Eye (tissue), 1 donor: ENCODE measurements at places on chromosomes 11 and 22.

GRCh38 chr11:103398829-103399228 lies 289.6 kb downstream of the DYNC2H1 start:
- DNase-seq = no peak

GRCh38 chr11:88536616-88537265 lies 199.2 kb upstream of the CTSC start:
- no peak for DNase-seq

DNA sequence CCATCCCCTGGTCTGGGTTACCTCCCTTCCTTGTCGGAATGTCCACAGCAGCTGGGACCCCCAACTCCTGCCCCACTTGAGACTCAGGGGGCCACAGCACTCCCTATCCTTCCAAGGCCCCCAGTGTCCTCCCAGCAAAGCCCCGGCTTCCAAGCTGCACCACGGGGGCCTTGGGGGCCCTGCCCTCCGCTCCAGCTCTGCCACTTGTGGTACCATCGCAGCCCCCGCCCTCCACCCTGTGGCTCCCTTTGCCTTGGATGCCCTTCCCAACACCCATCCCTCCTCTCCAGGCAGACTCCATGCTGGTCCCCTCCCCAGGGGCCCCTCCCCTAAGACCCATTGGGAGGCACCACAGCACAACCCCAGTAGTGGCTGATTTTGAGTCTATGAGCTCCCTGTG lies 17.3 kb downstream of the TMEM258 start:
- no peak for DNase-seq

DNA sequence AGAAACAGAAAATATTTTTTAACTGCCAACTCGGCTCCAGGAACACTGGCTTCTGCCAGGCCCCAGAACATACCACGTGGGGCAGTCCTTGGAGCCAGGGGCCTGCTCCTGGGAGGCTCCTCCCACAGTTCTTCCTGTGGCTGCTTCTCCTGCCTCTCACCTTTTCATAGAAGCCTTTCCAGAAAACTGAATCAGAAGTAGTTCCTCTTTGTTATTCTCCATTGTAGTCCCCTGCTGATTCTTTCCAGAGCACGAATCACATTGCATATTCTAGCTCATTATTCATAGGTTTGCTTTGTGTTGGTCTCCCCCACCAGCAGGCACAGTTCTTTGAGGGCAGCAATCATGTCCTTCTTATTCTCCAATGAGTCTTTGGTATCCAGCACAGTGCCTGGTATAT lies 106.0 kb downstream of the EFCAB6 start:
- DNase-seq = no peak

GRCh38 chr11:94751786-94752185 lies 16.4 kb upstream of the AMOTL1 start:
- no peak for DNase-seq

GRCh38 chr22:38467904-38468442 lies at the start of gene KDELR3:
Gene KDELR3 (plus strand): TSS chr22:38468096. CDS start chr22:38468234, 138 bp downstream.
- peak; percentile 62 for DNase-seq

DNA sequence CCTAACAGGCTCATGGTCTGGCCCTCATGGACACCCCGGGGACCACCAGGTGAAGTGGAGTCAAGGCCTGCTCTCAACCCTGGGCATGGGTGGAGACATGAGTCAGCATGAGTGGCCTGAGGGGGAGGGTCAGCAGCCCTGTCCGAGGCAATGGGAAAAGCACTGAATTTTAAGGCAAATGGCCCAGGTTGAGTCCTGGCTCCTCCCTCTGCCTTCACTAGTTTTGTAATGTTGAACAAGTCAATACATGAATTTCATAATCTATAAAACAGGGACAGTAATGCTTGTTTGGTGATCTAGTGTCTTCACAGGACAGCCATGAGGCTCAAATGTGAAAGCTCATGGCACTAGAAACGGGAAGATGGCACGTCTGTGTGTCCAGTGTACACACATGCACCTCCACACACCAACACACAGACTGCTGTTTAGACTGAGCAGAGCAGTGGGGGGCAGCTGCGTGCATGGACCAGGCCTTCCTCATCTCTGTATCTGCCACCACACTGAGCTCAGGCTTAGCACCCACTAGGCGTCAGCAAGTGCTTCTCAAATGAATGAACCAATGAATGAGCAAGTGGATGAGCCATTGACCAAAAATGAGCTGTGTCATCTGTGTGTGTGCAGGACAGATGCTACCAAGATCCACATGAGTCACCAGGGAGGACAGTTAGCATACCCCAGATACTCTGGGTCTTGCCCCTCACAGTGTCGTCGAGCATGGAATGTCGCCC lies 63.4 kb downstream of the NRXN2 start:
- DNase-seq = no peak

- DNase-seq = no peak
Measured at GRCh38 chr11:17750801-17751165, 16.2 kb downstream of the KCNC1 start.

DNA sequence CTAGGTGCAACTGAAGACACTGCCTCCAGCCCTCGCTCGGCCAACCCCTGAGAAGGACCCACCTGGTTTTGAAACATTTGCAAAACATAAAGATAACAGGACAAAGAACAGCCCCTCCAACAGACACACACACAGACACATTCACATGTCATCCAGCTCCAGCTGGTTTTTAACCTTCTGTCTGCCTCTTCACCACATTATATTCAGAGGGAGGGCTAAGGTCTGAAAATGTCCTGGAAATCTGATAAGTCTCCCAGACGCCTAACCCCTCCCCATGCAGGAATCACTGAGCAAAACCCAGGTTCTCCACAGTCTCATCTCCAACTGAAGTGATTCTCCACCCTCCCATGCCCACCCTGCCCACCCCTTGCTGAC lies 29.4 kb downstream of the PACSIN2 start:
- no peak for DNase-seq

GRCh38 chr11:66032957-66033735 lies 6.9 kb upstream of the CATSPER1 start:
- no peak for DNase-seq

- DNase-seq = no peak
Measured at GRCh38 chr11:10650630-10651029, 42.9 kb downstream of the IRAG1 start.

DNA sequence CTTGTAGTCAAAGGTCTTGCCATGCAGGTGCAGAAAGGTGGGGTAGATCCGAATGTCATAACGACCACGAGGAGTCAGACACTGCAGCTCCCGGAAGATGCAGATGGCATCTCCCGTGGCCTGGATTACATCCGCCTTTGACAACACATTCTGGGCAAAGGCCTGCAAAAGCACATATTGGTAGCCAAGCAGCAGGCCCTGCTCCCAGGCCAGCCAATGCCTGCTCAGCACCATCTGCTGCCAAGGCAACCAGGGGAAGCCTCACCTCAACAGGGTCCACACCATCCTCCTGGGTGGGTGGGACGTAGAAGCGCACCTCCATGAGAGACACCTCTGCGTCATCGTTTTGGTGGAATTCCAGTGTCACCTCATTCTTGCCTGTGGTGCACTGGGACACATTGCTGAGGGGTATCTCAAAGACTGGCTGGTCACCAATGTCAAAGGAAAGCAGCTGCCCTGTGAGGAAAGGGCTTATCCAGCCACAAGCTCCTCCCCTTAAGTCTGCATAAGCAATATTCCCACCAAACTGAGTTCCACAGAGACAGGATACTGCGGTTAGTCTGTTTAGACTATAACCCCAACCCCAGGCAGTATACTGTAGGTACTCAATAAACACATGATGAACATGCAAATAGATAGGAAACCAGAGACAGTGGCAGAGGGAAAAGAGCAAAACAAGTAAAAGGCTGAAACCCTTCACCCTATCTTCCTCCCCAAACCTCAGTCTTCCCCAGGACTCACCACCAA lies 2.8 kb downstream of the SSRP1 start:
- DNase-seq = no peak
